ENCODE measurements at places on chromosomes 11 and 22.

GRCh38 chr11:72562431-72562830, 111.8 kb downstream of the PDE2A start:
- DNase-seq: no peak

DNA sequence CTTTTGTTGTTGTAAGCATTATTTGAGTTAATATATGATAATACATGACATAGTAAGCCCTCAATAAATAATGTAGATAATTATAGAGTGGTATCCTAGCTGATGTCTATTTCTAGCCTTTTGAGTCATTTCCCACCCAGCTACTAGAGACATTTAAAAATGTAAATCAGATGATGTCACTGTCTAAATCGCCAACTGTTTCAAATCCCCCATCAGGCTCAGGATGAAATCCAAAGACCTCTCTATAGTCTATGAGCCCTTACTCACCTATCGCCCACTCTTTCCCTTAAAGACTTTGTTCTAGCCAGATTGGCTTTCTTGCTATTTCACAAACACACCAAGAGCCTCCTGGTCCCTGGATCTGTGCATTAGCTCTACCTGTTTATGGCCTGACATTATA, 135.4 kb upstream of the PLET1 start:
- DNase-seq: no peak

GRCh38 chr11:67820081-67820480, 145.7 kb upstream of the ALDH3B2 start:
- no peak for DNase-seq

- DNase-seq: no peak
Observed at GRCh38 chr22:26535603-26535908, 23.3 kb upstream of the TFIP11 start.

DNA sequence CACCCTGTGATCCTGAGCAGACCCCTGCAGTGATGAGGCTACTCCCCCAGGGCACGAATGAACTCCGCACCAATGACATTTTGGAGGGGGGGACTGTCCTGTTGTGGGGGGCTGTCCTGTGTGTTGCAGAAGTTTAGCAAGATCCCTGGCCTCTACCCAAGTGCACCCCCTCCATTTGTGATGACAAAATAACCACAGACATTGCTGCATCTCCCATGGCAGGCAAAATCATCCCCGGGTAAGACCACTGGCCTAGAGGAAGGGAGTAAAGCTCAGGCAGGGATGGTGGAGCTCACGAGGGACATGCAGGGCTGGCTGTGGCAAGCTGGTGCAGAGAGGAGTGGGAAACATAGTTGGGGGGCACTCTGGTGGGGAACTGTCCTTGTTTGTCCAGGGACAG, 40.6 kb downstream of the NECTIN1 start:
- DNase-seq: no peak

DNA sequence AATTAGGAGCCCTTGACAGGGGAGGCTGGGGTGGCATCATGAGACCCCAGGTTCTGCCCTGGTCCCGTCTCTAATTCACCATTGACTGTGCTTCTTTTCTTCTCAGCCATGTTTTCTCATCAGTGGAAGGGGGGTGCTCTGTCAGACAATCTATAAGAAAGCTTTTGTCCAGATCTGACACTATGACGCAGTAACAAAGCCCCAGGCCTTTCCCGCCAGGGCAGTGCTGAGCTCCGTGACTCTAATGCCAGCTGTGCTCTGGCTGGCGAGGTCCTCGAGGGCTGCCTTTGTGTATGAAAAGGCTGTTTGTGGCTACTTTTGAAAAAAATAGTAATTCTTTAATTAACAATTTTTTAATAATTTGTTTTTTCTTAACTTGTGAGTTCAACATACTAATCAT, 3.2 kb downstream of the CD6 start:
- no peak for DNase-seq

DNA sequence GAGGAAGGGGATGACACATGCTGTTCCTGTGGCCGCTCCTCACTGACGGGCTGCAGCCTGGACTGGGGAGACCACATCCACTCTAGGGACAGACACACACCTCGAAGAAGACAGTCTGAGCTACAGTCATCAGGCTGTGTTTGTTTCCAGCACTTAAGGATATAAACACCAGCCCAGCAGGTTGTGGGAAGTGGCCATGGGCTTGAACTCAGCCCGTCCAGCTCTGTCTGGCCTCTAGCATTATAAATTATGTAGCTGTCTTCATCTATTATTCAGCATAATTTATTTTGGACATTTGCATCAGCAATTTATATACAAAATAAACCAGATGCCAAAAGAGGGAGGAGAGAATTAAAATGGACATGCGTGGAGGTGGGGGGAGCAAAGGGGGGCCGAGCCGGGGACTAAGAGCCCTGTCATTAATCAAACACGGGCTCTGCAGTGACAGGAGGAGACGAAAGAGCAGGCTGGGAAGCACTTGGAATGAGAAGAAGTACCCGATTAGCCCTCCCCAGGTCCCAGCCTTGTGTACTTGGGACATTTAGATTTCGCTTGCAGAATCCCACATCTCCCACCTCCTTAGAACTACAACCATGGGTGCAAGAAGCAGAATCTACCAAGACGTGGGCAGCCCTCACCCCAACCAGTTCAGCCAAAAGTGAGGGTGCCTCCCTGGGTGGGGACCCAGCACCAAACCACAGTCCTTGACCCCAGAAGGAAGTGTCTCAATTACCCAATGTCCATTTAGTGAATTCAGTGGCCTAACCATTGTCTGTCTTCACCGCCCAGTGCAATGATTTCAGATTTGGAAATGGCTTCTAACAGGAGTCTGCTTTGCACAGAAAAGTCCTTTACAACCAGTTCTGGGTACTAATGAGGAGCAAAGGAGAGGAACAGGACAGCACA, 309.6 kb downstream of the OPCML start:
- no peak for DNase-seq

- DNase-seq: peak; percentile 80
Observed at GRCh38 chr22:36467946-36468345, 13.5 kb downstream of the TXN2 start.

Data from GM04503 (cell line).